Fibroblast of mammary gland (primary cell): ENCODE measurements at places on chromosomes 5 and 9.

- DNase-seq: no peak
These were observed 10.9 kb downstream of the HK3 start for GRCh38 chr5:176888016-176888864.

- peak; percentile 98 for DNase-seq
These were observed 171.3 kb downstream of the GDNF start for GRCh38 chr5:37668524-37669047.

GRCh38 chr9:69877852-69878514, 57.4 kb downstream of the CFAP95 start:
- DNase-seq: peak; percentile 60

DNA sequence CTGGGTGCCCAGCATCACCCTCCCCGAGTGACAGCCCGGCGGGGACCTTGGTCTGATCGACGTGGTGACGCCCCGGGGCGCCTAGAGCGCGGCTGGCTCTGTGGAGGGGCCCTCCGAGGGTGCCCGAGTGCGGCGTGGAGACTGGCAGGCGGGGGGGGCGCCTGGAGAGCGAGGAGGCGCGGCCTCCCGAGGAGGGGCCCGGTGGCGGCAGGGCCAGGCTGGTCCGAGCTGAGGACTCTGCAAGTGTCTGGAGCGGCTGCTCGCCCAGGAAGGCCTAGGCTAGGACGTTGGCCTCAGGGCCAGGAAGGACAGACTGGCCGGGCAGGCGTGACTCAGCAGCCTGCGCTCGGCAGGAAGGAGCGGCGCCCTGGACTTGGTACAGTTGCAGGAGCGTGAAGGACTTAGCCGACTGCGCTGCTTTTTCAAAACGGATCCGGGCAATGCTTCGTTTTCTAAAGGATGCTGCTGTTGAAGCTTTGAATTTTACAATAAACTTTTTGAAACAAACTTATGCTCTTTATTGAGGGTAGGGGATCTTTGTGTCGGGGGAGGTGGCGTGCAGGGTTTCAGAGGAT, 1.3 kb downstream of the GADD45G start:
- DNase-seq: peak; percentile 75

DNA sequence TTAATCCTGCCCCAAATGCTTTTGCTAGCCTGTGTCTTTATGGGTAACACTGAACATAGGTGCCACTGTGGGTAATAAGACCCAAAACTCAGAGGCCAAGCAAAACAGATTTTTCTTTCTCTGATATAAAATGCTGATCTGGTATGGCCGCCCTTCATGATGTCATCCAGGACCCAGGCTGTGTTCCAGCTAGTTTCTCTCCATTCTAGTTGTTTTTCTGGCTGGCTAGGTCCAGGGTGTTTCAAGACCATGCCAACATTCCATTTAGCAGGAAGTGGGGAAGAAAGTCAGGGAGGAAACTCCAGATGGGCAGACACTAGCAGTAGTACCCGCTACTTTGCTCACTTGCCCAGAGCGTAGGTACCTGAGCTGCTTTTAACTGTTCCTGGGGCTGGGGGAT, 183.9 kb upstream of the OTULINL start:
- peak; percentile 86 for DNase-seq

DNA sequence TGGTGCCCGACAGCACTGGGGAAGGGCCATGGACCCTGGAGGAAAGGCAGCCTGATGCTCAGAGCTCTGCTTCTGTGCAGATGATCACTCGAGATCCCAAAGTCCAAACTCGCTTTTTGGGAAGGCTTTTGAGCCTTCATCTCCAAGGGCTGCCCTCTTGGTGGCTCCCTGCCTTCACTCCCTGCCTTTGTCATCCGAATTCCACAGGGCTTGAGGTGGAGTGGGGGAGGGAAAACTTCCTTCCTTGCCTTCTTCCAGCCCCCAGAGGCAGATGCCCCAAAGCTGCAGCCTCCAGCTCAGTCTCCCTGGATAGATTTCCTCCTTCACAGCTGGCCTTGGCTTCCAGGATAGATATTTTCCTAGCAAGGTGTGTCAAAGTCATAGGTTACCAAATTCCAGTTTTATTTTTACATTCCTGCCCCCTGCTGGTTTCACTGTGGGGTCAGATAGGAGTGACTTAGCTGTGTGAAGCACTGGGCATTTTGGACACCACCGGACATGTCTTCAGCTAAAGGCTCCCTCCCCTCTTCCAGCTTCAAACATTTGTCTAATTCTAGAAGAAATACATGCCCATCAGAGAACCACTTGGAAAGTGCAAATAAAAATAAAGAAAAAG, 268.2 kb downstream of the HSPA4 start:
- no peak for DNase-seq

DNA sequence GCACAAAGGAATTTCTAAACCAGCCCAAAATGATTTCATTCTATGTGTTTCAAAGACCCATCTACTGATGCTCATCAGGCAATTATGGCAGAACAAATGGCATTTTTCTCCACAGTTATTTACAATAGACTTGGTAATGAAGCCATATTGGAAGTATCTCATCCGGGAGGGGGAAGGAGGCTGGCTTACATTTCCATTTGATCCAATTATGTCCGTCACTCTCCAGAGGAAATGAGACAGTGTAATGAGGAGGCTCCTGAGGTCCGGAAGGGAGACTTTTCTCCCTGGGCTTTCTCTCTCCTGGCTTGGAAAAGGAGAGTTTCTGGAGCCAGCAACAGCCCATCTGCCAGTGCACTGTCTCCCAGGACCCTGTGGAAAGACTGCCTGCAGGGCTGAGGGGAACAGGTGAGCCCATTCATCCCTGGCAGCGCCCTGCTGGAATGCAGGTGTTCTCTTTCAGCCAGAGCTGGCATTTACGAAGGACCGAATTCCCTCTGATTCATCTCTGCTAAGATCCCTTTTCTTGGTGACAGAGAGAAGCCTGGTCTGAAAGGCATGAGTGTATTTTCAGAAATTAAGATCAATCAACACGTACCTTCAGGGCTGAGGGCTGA, 54.9 kb upstream of the SAP30L start:
- no peak for DNase-seq

GRCh38 chr9:18075253-18075952, 398.6 kb upstream of the ADAMTSL1 start:
- DNase-seq: no peak

- DNase-seq: peak; percentile 56
These were observed 86.1 kb downstream of the FBXL17 start for GRCh38 chr5:108295578-108296368.

- DNase-seq: peak; percentile 43
These were observed 358.2 kb upstream of the TLE4 start for GRCh38 chr9:79213417-79214125.

DNA sequence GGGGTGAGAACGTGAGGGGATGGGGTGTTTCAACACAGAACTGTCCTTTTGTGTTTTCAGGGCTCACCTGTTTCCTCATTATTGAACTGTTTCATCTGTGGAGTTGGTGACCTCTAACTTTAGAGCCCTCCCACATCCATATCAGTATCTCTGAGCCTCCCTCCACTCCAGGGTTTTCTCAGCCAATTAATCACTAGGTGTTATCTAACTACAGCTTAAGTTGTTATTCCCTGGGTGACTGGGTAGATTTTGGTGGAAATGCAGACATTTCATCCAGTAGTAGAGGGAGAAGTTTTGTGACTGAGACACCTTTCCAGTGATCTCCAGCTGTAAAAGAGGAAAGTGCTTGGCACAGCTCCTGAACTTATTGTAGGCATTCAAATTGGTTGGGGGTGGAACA, 23.7 kb downstream of the PPP3R2 start:
- no peak for DNase-seq

DNA sequence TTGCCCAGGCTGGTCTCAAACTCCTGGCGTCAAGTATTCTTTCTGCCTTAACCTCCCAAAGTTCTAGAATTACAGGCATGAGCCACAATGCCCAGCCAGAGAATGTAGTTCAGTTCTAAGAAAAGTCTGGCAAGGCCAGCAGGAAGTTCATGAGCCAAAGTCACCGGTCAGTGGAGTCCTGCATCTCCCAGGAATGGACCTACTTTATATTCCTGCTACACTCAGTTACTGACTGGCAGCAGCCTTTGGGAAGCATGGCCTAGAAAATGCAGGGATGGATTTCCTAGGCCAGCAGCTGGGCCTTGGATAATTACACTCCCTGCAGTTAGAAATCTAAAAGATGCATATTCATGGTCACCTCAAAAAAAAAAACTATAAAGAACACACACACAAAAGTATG, 135.7 kb downstream of the CAAP1 start:
- no peak for DNase-seq

DNA sequence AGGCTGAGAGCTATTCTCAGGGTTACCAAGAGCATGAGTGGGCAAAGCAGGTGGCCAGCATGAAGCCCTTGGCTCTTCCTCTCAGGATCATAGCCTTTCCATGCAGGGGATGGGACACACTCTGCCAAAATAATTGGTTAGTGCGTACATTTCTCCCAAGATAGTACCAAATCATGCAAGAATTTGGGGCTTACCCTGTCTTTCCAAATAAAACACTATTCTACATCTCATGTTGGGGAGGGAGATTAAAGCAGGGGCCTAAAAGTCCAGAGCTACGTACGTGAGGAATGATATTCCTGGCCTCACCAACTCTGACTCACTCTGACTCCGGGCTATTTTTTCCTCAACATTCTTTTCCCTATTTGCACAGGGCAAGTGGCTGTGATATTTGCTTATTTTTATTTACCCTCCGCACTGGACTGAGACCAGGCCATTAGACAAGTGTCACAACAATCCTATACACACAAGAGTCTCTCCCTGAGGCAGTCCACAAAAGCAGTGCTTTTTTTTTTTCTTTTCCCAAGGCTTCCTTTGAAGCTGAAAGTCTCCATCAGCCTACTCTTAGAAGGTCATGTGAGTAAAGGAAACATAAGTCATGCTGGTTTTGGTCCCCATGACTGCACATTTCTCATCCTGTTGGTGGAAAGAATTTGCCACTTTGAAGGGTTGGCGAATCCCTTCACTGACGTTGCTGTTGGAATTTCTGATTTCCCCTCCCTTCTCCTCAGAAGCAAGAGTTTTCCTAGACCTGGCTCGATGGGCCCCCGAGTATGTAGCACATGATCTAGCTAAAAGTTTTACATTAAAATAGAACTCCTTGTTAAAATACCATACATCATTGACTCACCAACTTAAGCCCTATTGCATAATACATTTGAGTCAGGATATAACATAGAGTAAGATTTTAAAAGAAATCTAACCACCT, 40.0 kb downstream of the TMEM252 start:
- DNase-seq: peak; percentile 11

- DNase-seq: no peak
These were observed 510.1 kb upstream of the CDH9 start for GRCh38 chr5:27548484-27548883.

GRCh38 chr5:15014809-15015208, 143.2 kb upstream of the ANKH start:
- no peak for DNase-seq

DNA sequence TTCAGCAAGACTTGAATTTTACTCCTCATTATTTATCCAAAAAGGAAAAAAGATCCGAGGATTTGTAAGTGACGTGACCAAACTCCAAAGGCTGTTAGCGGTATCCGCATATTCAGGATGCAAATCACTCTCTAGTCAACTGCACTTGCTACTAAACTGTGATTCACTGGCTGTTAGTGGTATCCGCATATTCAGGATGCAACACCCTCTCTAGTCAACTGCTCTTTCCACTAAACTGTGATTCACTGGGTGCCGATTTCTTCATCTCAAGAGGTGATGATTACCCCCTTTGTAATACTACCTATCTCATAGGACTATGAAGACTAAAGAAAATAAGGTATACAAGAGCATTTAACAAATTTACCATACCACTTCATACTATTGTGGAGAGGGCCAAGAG, 5.7 kb downstream of the MAPKAP1 start:
- peak; percentile 75 for DNase-seq

GRCh38 chr5:57843059-57843367, 360.4 kb upstream of the ACTBL2 start:
- no peak for DNase-seq

- no peak for DNase-seq
These were observed 40.2 kb upstream of the LPAR1 start for GRCh38 chr9:111078391-111079038.

DNA sequence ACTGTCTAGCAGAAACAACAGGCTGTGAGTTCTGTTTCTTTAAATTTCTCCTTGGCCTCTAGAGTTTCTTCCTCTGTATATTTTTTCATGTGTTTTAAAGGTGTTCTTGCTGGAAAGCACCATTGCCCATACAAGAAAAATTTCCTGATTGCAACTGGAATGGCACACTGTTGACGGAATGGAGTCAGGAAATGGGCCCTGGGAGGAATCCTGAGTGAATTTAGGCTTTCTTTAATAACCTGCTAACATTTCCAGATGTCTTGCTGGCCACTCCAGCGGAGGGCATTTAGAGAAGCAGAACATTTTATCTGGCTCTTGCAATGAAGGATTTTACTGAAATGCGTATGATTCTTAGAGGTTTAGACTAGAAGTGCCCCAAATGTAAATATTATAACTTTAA, 736.3 kb downstream of the TAF11L14 start:
- no peak for DNase-seq

DNA sequence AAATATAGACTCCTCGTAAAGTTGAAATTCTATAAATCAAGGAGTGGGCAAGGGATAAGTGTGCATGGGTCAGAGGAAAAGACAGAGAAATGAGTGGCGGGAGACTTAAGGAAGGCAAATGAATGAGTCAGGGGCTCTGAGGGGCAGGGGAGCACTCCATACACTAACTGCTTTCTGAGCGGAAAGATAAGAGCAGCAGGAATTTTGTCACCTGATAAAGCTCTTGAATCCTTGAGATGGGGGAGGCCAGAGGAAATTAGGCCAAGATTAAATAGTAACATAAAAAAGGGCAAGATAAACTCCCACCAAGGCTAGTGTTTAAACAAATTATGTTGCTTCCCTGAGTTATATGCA, 191.0 kb upstream of the S1PR3 start:
- no peak for DNase-seq

- no peak for DNase-seq
These were observed 347.1 kb downstream of the EBF1 start for GRCh38 chr5:158752656-158752973.

DNA sequence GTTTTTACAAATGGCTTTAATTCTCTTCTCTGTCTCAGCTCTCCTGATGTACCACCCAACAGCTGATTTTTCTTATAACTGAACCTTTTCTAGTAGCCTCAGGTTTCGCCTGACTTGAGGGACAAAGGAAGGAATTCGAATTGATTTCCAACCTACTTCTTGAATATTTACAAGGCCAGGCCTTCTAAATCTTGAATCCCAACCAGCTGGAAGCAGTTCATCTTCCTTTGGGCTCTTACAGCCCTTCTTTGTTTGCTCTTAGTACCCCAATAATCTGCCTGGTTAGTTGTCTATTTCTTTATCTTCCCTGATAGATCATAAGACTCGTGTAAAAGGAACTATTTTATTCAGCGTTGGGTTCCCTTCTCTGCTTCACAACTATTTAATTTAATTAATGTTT, 95.9 kb downstream of the NLN start:
- DNase-seq: no peak

DNA sequence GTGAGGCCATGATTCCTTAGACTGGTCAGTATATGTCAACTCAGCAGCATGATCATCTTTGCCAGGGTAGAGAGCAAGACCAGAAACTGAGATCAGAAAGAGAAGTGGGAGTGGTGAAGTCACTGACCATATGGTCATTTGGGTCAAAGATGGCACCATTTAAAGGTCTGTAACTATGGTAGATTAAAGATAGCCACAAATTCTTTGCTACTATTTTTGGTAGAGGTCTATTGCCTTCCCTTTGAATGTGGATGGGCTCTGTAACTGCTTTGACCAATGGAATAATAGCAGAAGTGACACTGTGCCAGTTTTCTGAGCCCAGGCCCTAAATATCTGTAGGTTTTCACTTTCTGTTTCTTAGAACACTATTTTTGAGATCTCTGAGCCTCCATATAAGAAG, 117.6 kb downstream of the PCSK1 start:
- no peak for DNase-seq
